Pericardium fibroblast (primary cell): ENCODE measurements at places on chromosomes 12 and 14. TPM values are rescaled to one million over a fixed set of nuclear protein-coding genes. Genes with fewer than 3 reads are reported as not detected.

Gene AREL1
- total RNA-seq: 14.0 and 23.1 TPM in 2 replicates

Gene GPRC5A
- 8.1 and 14.6 TPM in 2 replicates for total RNA-seq

Gene FGD4
- total RNA-seq: 7.5 and 8.1 TPM in 2 replicates

Gene MUCL1
- not detected in 2 replicates for total RNA-seq

Gene PTHLH
- 0.35 and 0.60 TPM in 2 replicates for total RNA-seq

Gene SPTB
- total RNA-seq: under 0.01 TPM in 1 of 2 replicates, not detected in the other

Gene SLC7A7
- 11.6 and 14.2 TPM in 2 replicates for total RNA-seq

Gene ACSS3
- 5.7 and 8.8 TPM in 2 replicates for total RNA-seq

Gene ITPR2
- 10.6 and 10.9 TPM in 2 replicates for total RNA-seq

Gene SLC39A5
- total RNA-seq: not detected in 2 replicates

Gene KCNJ8
- total RNA-seq: 0.58 and 2.3 TPM in 2 replicates

Gene NINJ2
- 0.58 and 4.5 TPM in 2 replicates for total RNA-seq

Gene KRT75
- total RNA-seq: not detected in 2 replicates

Gene KRT79
- total RNA-seq: not detected in 2 replicates

Gene FAIM2
- 4.0 and 21.1 TPM in 2 replicates for total RNA-seq

Gene SPPL3
- total RNA-seq: 8.8 and 14.9 TPM in 2 replicates

Gene DNAH10
- 0.17 and 0.35 TPM in 2 replicates for total RNA-seq

Gene SYNE2
- total RNA-seq: 30.3 and 35.0 TPM in 2 replicates

Gene LIN52
- 2.1 and 6.3 TPM in 2 replicates for total RNA-seq

Gene ST8SIA1
- 0.93 and 1.4 TPM in 2 replicates for total RNA-seq

Gene LAG3
- 0.43 TPM in 1 of 2 replicates, not detected in the other for total RNA-seq

Gene P2RX2
- not detected in 2 replicates for total RNA-seq

Gene ADAM20
- 0.17 TPM in 1 of 2 replicates, not detected in the other for total RNA-seq

Gene ASB2
- total RNA-seq: not detected in 2 replicates

Gene TUNAR
- total RNA-seq: not detected in 2 replicates

Gene MDM1
- total RNA-seq: 3.4 and 8.9 TPM in 2 replicates

Gene ETFBKMT
- total RNA-seq: 3.2 and 4.0 TPM in 2 replicates

Gene MIP
- not detected in 2 replicates for total RNA-seq

Gene POTEM
- not detected in 2 replicates for total RNA-seq

Gene BMP4
- 2.3 and 27.4 TPM in 2 replicates for total RNA-seq

Gene DLK1
- 0.34 and 0.47 TPM in 2 replicates for total RNA-seq
